ENCODE measurements at places on chromosomes 2 and 18.

- DNase-seq = no peak
These were observed 36.2 kb downstream of the RPL37A start for GRCh38 chr2:216534809-216535208.

- no peak for DNase-seq
These were observed 85.0 kb downstream of the TTC27 start for GRCh38 chr2:32712870-32713269.

DNA sequence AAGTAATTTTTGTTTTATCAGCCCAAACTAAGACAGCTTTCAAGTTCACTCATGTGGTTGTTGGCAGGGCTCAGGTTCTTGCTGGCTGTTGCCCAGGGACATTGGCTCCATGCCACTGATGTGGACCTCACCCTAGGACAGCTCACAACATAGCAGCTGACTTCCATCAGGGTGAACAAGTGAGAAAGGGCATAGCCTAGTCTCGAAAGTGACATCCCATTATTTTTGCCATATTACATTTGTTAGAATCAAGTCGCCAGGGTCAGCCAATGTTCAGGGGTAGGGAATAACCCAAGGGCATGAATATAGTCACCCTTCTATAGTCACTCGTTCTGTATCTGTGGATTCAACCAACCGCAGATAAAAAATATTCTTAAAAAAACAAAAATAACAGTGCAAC, 10.7 kb upstream of the CWC22 start:
- DNase-seq = no peak

- no peak for DNase-seq
These were observed 40.3 kb upstream of the FHL2 start for GRCh38 chr2:105439141-105439540.

- DNase-seq = no peak
These were observed 292.4 kb downstream of the SS18 start for GRCh38 chr18:25798046-25798445.

DNA sequence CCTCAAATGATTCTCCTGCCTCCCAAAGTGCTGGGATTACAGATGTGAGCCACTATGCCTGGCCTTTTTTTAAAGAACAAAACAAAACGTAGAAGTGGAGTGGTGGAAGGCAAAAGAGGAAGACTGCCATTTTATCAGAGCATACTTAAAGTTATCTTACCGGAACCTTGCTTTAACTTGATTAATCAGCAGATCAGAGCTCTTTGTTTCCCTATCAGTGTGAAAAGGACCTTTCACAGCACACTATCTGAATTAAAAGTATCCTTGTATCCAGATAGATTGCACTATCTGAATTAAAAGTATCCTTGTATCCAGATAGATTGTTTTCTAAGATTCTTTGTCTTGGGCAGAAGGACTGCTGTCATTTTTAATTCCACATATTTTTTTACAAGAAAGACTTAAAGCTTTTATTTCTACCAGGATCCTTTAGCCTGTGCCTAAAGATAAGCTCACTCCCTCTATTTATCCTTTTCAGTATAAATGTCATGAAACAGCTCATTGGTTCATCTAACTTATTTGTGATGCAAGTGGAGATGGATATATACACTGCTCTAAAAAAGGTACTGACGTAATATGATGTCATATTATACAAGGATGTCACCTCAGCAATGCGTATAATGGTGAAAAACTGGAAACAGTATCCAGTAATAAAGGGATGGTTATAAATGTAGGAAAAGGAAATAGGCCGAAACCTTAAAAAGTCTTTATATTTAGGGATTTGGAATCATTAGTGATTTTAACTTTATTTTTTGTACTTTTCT, 17.8 kb downstream of the GMCL1 start:
- no peak for DNase-seq

GRCh38 chr2:120939595-120940318, 204.1 kb downstream of the GLI2 start:
- DNase-seq = no peak

GRCh38 chr2:205610437-205610836, 71.9 kb upstream of the NRP2 start:
- no peak for DNase-seq

DNA sequence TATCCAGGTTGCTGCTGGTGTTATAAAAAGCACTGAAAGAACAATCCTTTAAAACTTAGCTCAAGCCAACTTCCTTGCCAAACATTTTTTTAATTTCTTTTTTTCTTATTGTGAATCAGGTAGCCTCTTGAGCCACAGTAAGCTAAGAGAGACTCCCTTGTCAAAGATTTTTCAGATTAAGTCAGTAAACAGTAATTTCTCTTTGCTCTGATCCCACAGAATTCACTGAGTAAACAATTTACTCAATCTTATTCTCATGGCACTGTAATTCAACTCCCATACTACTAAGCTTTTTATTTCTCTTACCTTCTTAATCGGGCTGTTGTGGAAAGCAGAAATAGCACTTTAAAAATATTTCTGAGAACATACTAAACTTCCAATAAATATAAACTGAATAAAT, 82.7 kb downstream of the C2orf74 start:
- no peak for DNase-seq

GRCh38 chr18:53629337-53629736, 595.1 kb downstream of the MBD2 start:
- DNase-seq = no peak

GRCh38 chr2:29351916-29352591, 236.8 kb downstream of the CLIP4 start:
- no peak for DNase-seq

DNA sequence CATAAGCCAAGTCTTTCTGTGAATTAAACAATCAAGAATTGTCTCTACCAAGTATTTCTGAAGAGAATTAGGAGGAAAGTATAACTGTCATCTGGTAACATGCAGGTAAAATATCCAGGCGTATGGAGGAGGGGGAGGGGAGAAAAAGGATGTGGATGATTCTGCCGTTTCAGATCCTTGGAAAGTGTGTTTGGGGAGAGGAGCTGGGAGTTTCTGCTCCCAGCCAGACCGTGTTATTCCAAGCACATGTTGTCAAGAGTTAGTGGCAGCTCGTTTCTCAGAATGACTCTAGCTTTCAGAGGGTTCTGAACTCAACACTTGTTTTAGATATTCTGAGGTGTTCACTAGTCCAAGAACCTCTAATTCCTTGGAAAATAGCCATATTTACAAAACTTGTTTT, 137.6 kb downstream of the FAM124B start:
- no peak for DNase-seq

GRCh38 chr2:127047716-127048617, 59.0 kb downstream of the BIN1 start:
- DNase-seq = peak; percentile 11

DNA sequence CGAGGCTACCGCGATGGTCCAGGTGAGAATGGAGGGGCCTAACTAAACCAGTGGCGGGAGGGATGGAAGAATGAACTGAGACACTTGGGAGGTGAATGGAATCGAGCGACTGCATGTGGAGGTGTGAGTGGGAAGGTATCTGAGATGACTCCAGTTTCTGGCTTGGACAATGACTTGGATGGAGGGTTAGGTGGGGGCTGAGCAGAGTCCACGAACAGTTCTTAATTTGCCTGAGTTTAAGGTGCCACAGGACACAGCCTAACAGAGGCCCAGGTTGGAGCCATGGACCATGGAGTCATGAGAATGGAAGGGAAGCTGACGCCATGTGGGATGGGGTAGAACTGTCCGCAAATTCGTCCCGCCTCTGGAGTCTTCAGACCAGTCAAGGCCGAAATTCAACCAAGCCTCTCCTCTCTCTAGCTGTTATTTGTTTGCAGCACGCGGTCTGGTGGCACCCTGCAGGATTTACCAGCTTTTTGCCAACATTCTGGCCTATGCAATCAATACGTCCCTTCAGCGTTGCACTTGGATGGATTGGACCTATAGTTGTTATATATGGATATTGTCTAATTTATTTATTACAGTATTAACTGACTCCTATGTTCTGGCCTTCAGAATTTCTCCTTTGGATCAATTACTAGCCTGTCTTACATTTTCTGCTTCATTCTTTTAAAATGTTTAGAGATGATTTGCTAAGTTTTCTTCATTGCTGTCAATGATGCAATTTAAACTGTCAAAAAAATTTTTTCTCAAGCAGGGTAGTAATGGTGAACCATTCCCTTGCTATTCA, 940 bp upstream of the BOLA3 start:
- DNase-seq = no peak

DNA sequence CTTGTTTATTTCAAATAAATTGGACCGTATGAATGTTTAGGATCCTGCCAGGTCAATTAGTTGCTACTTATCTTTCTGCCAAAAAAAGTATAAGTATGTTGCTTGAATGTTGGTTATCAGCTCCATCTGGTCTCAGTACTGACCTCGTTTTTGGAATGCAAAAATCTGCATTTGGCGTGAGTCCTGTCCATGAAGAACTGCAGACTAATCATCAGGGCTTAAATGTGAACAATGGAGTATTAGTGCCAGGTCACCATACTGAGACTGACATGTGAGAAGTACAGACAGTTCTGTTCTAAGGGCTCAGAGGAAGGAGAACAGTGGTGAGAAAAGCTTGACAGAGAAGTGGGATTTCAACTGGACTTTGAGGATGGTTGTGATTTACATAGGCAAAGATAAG, 393.1 kb upstream of the SLC14A2 start:
- DNase-seq = no peak

DNA sequence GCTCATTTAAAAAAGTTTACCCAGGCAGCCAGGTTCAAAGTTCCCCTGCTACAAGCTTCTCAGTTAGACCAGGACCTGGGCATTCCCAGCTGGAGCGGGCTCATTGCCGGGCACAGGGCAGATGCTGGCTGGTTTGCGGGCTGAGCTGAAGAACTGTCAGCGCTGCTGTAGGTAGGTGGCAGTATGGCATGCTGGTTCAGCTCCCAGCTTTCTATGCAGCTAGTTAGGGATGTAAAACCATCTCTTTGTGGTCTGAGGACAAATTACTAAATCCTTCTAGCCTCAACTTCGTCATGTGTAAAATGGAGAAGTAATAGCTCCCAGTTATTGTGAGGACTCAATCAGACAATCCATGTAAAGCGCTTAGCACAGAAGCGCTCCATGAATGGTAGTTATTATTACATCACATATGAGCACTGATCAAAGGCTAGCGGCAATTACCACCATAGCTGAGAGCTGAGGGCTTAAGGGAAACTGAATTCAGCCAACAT, 2.4 kb upstream of the LDLRAD4 start:
- DNase-seq = peak; percentile 65

DNA sequence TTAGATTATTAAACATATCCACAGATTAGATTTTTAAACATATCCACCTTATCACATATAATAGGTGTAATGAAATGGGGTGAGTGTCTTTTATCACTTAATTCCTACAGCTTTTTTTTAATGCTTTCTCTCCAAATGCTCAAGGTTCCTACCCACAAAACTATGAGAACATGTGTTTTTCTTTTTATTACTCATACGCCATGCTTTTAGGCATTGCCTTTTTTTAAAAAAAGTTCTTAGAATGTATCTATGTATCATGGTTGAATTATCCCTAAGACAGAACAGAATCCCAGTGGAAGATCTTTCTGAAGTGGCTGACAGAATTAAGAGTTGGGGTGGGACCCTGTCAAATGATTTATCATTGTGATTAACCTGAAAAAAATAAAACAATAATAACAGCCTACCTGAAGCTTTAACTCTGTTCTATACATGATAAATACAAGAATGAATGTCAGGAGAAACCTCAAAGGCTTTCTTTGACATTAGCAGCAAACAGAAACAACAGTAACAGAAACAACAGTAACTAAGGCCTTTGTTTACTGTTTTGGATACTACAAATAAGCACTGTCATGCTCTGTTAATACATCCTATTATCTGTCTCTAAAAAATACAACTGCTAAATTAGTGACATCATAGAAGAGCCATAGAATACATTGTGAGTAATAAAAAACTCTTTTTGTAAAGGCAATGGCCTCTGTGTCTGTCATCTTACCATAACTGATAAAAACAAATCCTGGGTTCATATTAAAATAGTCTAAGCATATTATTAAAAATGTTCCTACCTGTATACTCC, 4.1 kb upstream of the ZNF397 start:
- DNase-seq = no peak

GRCh38 chr2:223460209-223460608, 142.0 kb downstream of the SCG2 start:
- DNase-seq = no peak

DNA sequence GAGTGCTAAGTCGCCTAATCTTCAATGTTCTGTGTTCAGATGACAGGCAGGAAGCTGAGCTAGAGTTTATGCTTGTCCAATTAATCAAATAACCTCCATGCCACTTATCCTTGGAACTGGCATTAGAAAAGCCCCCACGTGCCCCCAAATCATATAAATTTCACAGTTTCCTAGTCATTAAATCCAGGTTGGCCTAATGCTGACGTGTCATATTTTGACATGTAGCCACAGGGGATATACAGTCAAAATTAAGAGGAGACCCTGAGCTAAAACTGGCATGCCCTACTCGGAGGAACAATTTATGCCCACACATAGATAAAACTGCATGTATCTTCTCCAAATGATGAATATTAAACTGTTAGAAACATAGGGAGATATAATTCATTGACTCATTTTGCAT, 101.0 kb downstream of the AFF3 start:
- DNase-seq = no peak

DNA sequence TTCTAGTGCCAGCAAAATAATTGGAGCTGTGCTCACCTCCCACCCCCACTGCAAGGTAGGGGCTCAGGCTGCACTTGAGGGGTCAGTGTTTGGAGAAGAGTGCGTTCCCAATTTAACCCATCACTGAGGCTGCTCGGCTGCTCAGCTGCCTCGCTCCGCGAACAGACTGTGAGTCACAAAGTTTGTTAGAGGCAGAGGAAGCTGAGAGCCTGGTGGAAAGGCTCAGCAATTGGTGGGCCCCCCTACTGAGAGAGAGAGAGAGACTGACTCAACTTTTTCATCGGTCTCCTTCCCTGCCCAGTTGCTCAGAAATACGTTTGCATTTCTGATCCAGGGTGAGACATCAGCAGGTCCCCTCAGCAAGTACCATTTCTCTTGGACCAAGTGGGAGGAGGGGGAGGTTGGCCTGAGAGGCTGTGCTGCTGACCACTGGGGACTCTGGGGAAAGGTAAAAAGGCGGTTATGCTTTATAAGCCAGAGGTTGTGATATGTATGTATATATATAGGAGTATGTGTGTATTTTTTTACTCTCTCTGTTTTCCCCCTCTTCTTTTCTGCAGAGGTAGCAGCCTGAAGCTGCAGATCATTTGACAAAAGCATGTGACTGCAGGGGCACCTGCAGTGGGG, 1.5 kb downstream of the EFR3B start:
- DNase-seq = peak; percentile 69

GRCh38 chr2:106863387-106863786, 22.6 kb downstream of the ST6GAL2 start:
- no peak for DNase-seq

GRCh38 chr2:174892546-174892945, 112.6 kb downstream of the CHN1 start:
- no peak for DNase-seq

DNA sequence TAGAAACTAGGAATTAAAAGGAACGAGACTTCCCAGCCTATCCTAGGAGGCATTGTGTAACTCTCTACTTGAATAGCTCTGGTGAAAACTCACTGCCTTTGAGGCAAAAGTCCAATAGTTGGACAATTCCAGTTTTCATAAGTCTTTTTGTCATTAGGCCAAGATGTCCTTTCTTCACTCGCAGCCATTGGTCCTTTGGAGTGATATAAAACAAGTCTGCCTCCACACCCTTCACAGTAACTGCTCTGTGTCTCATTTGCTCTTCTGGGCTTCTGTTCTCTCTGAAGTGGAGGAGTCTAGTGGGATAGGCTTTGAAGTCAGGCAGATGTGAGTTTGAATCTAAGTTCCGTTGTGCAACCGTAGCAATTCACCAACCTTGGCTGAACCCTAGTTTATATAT, 28.2 kb downstream of the ANTXR1 start:
- no peak for DNase-seq
